ENCODE measurements at places on chromosomes 2 and 18.

- no peak for DNase-seq
Observed at GRCh38 chr2:140502951-140503630, 1627.7 kb downstream of the LRP1B start.

GRCh38 chr2:42132191-42132965, 36.8 kb upstream of the EML4 start:
- peak; percentile 66 for DNase-seq

DNA sequence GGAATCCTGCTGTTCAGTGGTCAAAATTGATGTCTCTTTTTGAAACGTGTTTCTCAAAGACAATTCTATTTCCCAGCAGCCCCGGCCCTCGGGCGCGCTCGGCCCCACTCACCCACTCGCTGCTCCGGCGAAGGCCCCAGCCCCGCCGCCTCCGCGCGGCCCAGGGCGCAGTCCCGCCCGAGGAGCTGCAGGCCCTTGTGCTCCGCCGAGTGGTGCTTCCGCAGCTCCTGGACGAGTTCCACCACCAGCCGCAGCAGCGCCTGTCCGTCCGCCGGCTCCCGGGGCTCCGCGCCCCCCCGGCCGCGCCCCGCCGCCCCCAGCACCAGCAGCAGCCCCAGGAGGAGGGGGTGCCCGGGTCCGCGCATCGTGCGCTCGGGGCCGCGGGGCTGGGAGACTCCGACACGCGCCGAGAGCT, 413 bp downstream of the ALKAL2 start:
- no peak for DNase-seq

- DNase-seq = no peak
Observed at GRCh38 chr18:61596296-61596695, 263.1 kb downstream of the CDH20 start.

Data from cerebellum (tissue), 4 donors.